ENCODE measurements at places on chromosomes 2 and 18.
A peak's percentile ranks its signal among the peaks of the same experiment; 100 is the strongest.

DNA sequence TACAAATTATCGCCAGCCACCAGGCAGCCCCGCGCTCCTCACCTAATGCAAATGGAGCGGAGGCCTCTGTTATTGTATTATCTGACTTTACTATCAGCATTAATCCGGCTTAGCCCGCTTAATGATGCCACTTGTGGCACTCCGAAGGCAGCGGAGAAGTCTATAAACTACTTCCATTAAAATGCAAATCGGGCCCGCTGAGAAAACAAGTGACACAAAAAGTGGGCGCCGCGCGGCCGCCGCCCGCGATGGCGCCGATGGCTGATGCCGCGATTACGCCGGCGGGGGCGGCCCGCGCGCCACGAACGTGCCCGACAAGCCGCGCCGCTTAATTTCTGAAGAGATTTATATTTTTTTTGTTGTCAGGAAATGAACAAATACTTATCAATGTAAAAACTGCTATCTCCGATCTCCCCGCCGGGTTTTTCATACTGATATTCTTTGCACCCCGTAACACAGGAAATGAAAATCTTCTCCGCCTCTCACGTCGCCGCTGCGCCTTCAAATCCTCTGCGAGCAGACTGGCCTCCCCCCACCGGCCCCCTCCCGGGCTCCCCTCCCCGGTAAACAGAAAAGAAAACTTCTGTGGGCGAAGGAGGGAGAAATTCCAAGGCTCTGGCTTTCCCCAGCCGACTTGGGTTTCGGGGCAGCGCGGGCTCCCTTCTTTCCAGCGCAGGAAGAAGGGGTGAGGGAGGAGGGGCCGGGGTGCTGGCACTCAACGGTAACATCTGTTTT, 221.8 kb downstream of the INSIG2 start:
- peak overlapping the region; percentile 48 for H3K4me3 ChIP-seq
- no peak overlapping the region for H3K27ac ChIP-seq
- DNase-seq: peak; percentile 34
- no peaks in the 10 kb centered on the region for H3K36me3 ChIP-seq
- peaks cover 7% of the 10 kb centered on the region for H3K4me1 ChIP-seq
- no peaks in the 10 kb centered on the region for H3K27me3 ChIP-seq

DNA sequence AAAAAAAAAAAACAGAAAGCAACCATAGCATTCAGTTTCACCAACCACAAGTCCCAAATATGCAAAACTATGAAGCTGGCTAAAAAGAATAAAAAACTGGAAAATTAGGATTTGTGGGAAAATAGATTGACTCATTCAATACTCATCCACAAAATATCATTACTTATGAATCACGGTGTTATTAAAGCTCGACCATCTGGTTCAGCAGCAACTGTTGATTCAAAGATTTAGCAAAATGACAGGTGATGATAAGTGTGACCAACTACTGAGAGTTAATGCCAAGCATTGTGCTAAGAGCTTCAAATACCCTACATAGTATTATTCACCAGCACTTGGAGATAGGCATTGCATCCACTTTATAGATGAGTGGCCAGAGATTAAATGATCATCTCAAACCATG, 26.2 kb upstream of the XDH start:
- DNase-seq: no peak
- no peak overlapping the region for H3K4me3 ChIP-seq
- no peak overlapping the region for H3K27ac ChIP-seq
- H3K27me3 ChIP-seq: no peaks in the 10 kb centered on the region

DNA sequence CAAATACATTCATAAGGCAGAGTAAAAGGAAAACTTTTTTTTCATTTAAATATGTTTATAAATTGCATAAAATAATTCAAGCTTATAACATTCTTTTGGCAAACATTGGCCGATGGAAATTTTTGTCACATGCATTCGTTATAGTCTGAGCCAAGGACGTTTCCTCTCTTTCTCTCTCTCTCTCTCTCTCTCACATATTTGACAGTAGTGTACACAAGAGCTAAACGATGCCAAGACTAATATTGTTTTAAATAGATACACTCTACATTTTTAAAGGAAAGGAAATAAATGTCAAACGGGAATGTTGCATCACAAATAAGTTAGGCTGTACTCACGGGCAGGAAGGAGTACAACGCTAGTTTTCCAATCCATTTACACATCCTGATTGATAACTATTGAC, 251.1 kb upstream of the SMIM21 start:
- H3K27me3 ChIP-seq: no peaks in the 10 kb centered on the region
- peaks cover 20% of the 10 kb centered on the region for H3K4me1 ChIP-seq
- no peak overlapping the region for H3K4me3 ChIP-seq
- no peaks in the 10 kb centered on the region for H3K36me3 ChIP-seq

- no peak overlapping the region for H3K4me3 ChIP-seq
- DNase-seq: no peak
- H3K27me3 ChIP-seq: no peaks in the 10 kb centered on the region
- H3K4me1 ChIP-seq: no peaks in the 10 kb centered on the region
- no peaks in the 10 kb centered on the region for H3K36me3 ChIP-seq
These were observed 70.2 kb upstream of the GALNT3 start for GRCh38 chr2:165864296-165864695.

- no peak for DNase-seq
- H3K27ac ChIP-seq: no peak overlapping the region
- H3K4me1 ChIP-seq: no peaks in the 10 kb centered on the region
- no peaks in the 10 kb centered on the region for H3K36me3 ChIP-seq
- no peak overlapping the region for H3K4me3 ChIP-seq
- no peaks in the 10 kb centered on the region for H3K27me3 ChIP-seq
These were observed 162.6 kb upstream of the CRIM1 start for GRCh38 chr2:36192983-36193382.

DNA sequence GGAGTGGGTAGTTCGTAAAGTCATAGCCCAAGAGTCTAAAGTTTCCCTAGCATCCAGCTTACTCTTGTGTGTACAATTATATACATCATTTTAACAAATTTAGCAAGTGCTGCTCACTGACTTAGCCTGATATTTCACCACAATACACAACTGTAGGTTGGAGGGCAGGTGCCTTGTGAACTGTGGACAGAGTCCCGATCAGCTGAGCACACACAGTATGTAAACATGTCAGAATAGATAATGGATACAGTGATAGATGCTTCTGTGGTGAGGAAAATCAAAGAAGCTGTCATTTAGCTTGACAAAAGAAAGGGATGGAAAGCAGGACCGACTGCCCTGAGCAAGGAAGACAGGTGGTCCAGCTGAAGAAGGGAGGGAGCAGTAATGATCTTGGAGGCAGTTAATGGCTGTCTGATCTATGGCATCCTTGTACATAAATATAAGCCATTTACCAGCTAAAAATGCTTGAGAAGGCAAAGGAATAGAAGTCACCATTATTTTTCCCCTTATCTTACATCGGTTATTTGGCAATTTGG, 372.8 kb upstream of the UBE2E3 start:
- H3K4me1 ChIP-seq: peaks cover 6% of the 10 kb centered on the region
- no peak overlapping the region for H3K4me3 ChIP-seq
- no peaks in the 10 kb centered on the region for H3K27me3 ChIP-seq
- no peak overlapping the region for H3K27ac ChIP-seq
- H3K36me3 ChIP-seq: no peaks in the 10 kb centered on the region

- DNase-seq: no peak
- no peaks in the 10 kb centered on the region for H3K36me3 ChIP-seq
- no peak overlapping the region for H3K27ac ChIP-seq
These were observed 33.9 kb downstream of the MAP4K4 start for GRCh38 chr2:101731221-101732054.

DNA sequence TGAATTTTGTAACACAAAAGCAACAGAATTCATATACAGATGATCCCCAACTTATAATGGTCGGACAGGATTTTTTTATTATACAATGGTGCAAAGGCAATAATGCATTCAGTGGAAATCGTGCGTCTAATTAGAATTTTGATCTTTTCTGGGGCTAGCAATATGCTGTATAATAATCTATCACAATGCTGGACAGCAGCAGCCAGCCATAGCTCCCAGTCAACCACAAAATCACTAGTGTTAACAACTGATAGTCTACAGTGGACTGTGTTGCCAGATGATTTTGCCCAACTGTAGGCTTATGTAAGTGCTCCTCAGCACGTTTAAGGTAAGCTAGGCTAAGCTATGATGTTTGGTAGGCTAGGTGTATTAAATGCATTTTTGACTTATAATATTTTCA, 399.0 kb upstream of the SLC39A10 start:
- no peaks in the 10 kb centered on the region for H3K4me1 ChIP-seq
- H3K36me3 ChIP-seq: no peaks in the 10 kb centered on the region
- no peak overlapping the region for H3K4me3 ChIP-seq
- H3K27ac ChIP-seq: no peak overlapping the region
- DNase-seq: no peak

DNA sequence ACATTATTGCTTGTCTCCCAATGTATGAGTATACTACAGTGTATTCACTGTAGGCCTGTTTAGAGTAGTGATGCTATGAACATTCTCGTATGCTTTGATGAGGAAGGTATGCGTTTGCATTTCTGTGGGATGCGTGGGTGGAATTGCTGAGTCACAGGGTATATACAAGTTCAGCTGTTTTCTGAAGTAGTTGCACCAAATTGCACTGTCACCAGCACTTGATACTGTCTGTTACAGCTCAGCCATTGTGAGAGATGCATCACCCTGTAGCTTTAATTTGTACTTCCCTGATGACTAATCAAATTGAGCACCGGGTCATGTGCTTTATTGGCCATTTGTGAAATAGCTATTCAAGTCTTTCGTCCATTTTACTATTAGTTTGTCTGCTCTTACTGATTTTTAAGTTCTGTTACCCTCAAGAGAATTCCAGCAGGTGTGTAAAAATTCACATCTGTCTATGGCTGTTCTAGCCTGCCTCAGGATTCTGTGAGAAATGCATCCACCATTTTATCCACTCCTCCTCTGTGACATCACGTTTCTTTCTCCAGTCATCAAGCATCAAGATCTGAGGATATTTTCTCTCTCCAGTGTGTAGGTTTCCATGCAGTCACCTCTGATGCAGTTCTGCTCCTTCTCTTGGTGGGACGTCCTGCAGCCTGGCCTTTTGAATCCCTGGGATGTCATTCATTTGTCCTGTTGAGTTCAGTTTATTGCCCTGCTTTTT, 72.5 kb downstream of the DGKD start:
- no peak overlapping the region for H3K4me3 ChIP-seq
- peaks cover 19% of the 10 kb centered on the region for H3K4me1 ChIP-seq
- no peak overlapping the region for H3K27ac ChIP-seq

- no peak overlapping the region for H3K4me3 ChIP-seq
- no peaks in the 10 kb centered on the region for H3K36me3 ChIP-seq
- H3K4me1 ChIP-seq: no peaks in the 10 kb centered on the region
- DNase-seq: no peak
- H3K27me3 ChIP-seq: no peaks in the 10 kb centered on the region
- H3K27ac ChIP-seq: no peak overlapping the region
These were observed 60.3 kb upstream of the UPP2 start for GRCh38 chr2:158041400-158041799.

- H3K4me1 ChIP-seq: peaks cover 22% of the 10 kb centered on the region
- H3K27ac ChIP-seq: no peak overlapping the region
- DNase-seq: no peak
- H3K27me3 ChIP-seq: no peaks in the 10 kb centered on the region
- no peak overlapping the region for H3K4me3 ChIP-seq
These were observed 12.6 kb downstream of the EVA1A start for GRCh38 chr2:75548036-75548573.

- H3K36me3 ChIP-seq: no peaks in the 10 kb centered on the region
- H3K4me1 ChIP-seq: peaks cover 15% of the 10 kb centered on the region
- peak overlapping the region; percentile 94 for H3K4me3 ChIP-seq
- no peak for DNase-seq
- H3K27me3 ChIP-seq: no peaks in the 10 kb centered on the region
These were observed 722 bp upstream of the C2orf15 start for GRCh38 chr2:99140860-99141109.

- H3K27ac ChIP-seq: no peak overlapping the region
- H3K4me1 ChIP-seq: peaks cover under 1% of the 10 kb centered on the region
- DNase-seq: no peak
- peaks cover 4% of the 10 kb centered on the region for H3K36me3 ChIP-seq
- no peaks in the 10 kb centered on the region for H3K27me3 ChIP-seq
These were observed 18.8 kb downstream of the PSD4 start for GRCh38 chr2:113192459-113193100.

- H3K4me3 ChIP-seq: no peak overlapping the region
- H3K27ac ChIP-seq: no peak overlapping the region
- peaks cover 26% of the 10 kb centered on the region for H3K4me1 ChIP-seq
- no peak for DNase-seq
- peaks cover 19% of the 10 kb centered on the region for H3K27me3 ChIP-seq
These were observed 166.9 kb downstream of the MSH2 start for GRCh38 chr2:47569658-47570475.

DNA sequence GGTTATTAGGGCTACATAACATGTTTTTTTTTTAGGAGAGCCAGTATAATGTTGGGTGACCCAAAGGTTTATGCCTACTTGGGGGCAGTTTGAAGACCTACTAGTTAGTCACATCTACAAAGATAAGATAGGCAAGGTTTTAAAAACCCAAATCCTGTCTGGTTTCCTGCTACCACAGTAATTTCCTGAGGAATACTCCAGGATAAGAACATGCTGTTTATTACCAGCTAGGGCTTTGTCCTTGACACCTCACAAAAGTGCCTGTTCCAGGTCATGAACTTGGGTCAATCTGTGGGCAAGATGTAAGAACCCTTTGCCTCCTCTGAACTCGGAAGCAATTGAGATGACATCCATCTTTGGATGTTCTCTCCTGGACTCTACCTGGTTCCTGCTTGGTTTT, 38.2 kb downstream of the CDC42EP3 start:
- peaks cover 20% of the 10 kb centered on the region for H3K4me1 ChIP-seq
- DNase-seq: no peak

DNA sequence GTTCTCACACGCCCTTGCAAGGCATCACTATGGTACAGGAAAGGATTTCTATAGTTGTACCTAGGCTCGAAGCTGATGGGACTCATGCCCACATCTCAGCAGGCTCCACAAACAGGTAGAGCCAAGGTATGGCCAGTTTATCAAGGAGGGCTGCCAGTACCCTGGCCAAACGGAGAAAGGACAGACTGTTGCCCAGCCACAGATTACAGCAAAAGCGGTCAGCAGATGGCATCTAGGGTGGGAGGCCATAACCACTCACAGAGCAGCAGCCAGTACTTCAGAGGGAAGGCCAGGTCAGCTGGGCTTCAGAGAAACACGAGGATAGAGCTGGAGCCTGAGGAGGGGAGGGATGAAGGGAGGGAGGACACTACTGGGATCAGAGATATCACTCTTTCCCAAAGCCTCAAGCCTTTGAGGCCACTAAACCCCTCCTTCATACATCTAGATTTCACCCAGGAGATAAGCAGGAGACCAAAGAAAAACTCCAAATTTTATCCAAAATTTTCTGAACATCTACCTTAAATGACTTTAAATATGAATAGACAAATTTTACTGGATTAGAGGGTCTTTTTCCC, 904.2 kb upstream of the NXPH2 start:
- no peaks in the 10 kb centered on the region for H3K27me3 ChIP-seq
- H3K4me3 ChIP-seq: no peak overlapping the region
- DNase-seq: no peak
- no peaks in the 10 kb centered on the region for H3K36me3 ChIP-seq
- H3K27ac ChIP-seq: no peak overlapping the region

- H3K27me3 ChIP-seq: no peaks in the 10 kb centered on the region
- H3K4me1 ChIP-seq: peaks cover 45% of the 10 kb centered on the region
- H3K36me3 ChIP-seq: no peaks in the 10 kb centered on the region
- no peak for DNase-seq
- H3K4me3 ChIP-seq: no peak overlapping the region
- H3K27ac ChIP-seq: peak overlapping the region; percentile 63
These were observed 13.6 kb downstream of the CCDC68 start for GRCh38 chr18:54945576-54946125.

- no peaks in the 10 kb centered on the region for H3K27me3 ChIP-seq
- H3K4me1 ChIP-seq: peaks cover 7% of the 10 kb centered on the region
- H3K36me3 ChIP-seq: no peaks in the 10 kb centered on the region
These were observed 58.3 kb upstream of the RAPGEF4 start for GRCh38 chr2:172677363-172677762.
